ENCODE measurements at places on chromosomes 1 and 21.

DNA sequence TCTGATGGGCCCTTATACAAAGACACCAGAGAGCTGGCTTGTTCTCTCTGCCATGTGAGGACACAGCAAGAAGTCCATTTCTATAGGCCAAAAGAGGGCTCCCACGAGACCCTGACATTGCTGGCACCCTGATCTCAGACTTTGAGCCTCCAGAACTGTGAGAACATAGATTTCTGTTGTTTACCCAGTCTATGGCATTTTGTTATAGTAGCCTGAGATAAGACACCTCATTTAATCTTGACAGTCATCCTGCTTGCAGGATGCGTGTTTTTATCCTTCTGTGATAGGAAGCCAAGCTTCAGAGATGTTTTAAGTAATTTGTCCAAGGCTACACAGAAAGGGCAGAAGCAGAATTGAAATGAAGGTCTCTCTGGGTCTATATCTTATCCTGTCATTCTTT lies 138.8 kb upstream of the HOOK1 start:
- DNase-seq, result no peak

DNA sequence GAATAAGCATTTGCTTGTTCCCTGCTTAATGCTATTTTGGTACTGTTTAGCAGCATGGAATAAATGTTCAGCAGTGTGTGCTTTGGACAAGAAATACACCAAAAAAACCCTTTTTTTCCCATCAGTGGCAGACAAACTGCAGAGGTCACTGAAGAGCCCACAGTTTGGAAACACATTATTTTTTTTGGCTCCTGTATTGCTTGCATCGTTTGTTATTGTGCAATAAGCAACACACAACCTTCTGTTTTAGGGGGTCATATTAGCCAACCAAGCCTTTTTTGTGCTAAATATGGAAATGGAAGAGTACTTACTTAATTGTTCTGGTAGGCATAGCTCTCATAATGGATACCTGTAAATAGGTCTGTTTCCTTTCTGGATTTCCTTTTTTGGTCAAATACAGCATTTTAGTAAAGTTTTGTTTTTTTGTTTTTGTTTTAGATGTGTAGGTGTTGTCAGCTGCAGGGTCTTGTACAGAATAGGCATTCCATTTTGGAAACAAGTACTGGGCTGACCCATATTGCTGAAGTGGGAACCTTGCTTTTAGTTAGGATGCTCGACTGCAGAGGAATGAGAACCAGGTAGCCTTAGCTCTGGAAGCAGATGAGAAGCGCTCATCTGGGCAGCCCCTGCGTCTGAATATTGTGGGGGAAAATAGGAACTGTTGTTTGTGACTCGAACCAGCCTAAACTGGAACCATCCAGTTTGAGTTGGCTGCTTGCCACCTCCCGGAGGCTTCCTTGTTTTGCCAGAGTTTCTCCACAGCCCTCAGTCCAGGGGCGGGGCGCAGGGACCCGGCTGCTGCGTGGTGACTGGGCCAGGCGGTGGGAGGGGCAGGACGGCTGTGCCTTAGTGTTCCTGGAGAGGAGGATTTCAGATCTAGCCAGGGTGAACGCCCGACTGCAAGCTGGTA lies 38.4 kb downstream of the SPEN start:
- peak; percentile 38 for DNase-seq

- DNase-seq, result no peak
Measured at GRCh38 chr21:41933313-41934079, 20.3 kb downstream of the C2CD2 start.

GRCh38 chr1:3314491-3315381 lies 139.7 kb upstream of the ARHGEF16 start:
- no peak for DNase-seq

GRCh38 chr1:29412591-29412990 lies 176.3 kb downstream of the PTPRU start:
- DNase-seq, result no peak

- no peak for DNase-seq
Measured at GRCh38 chr1:218851586-218851985, 322.1 kb upstream of the LYPLAL1 start.

DNA sequence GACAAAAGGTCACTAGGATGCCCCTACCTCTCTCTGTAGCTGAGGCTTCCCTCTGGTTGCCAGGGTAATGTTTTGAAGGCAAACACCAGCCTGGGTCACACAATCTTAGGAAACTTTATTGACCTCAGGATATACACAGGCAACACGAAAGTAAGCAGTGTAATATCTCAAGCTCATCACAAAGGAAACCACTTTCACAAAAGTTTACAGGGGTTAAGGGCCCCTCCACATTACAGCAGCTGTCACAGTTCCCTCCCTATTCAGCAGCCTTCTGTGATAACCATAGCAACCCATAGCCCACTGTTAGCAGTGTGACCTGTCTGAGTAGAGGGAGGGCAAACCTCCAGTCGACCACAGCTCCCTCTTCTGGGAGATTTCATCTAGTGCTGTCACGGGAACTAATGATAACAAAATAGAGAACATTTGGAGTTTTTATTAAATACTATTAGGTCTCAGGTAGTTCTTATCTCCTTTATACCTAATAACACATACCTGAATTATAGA lies 149.8 kb downstream of the PTPRC start:
- no peak for DNase-seq

- no peak for DNase-seq
Measured at GRCh38 chr1:192588546-192588945, 13.0 kb downstream of the RGS1 start.

DNA sequence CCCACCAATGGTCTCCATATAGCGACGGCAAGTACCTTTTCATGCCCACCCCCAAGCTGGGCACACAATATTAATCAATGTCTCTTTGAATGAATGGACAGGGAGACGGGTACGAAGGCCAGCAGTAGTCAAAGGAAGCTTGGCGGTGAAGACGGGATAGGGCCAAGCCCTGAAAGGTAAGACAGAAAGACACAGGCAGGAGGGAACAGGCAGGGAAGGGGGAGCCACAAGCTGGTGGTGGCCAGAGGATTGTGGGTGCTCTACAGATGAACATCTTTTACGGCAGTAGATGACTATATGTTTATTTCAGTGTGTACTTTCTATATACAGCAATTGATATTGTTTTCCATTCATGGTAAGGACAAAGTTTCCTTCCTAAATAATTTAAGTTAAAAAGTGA lies 16.3 kb downstream of the CAPZB start:
- DNase-seq, result no peak

- DNase-seq, result no peak
Measured at GRCh38 chr21:31235671-31236450, 108.2 kb downstream of the TIAM1 start.

DNA sequence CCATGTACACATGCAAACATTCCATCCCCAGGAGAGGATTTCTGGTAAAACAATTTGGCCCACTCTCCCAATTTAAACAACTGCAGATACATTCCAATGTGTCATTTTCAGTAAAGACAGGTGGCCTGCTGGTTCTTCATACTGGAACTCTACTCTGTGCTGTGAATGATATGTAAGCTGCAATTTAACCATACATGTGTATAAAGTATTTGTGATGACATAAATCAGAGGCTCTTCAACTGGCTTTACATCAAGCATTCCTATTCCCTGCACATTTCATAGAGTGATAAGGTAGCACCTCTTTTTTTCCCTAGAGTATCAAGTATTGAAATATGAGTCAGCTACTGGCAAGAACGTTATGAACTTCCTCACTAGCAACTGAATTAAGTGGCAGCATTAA lies 649.5 kb upstream of the ADGRL2 start:
- no peak for DNase-seq

- DNase-seq, result no peak
Measured at GRCh38 chr1:171032822-171033702, 57.6 kb upstream of the FMO3 start.

GRCh38 chr21:44018813-44019567 lies 6.9 kb downstream of the TRAPPC10 start:
- peak; percentile 28 for DNase-seq

GRCh38 chr1:159250638-159251216 lies 46.1 kb downstream of the ACKR1 start:
- no peak for DNase-seq

DNA sequence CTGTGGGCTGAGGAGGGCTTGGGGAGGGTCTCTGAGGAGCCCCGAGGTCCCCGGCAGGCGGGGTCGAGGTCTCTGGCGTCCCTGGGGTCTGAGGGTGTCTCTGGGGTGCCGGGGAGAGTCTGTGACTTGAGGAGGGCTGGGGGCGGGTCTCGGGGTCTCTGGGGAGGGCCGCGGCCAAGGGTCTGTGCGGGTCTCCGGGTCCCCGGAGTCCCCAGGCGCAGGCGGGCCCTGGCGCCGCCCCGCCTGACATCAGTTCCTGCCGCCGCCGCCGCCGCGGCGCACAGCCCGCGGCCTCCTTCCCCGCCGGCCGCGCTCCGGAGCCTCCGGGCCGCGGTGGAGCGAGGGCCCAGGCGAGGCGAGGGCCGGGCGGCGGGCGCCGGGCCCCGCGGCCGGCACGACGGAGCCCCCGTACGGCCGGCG lies at the start of gene PLEKHM2:
Gene PLEKHM2, plus strand, starts transcription at position 279 of the 420 bp plus-strand sequence. CDS start 239 bp downstream, outside the sequence.
- DNase-seq, result peak; percentile 68

GRCh38 chr21:38354746-38355145 lies 98.0 kb downstream of the KCNJ15 start:
- no peak for DNase-seq

GRCh38 chr1:29136391-29136915 lies 12.8 kb upstream of the TMEM200B start:
- no peak for DNase-seq

DNA sequence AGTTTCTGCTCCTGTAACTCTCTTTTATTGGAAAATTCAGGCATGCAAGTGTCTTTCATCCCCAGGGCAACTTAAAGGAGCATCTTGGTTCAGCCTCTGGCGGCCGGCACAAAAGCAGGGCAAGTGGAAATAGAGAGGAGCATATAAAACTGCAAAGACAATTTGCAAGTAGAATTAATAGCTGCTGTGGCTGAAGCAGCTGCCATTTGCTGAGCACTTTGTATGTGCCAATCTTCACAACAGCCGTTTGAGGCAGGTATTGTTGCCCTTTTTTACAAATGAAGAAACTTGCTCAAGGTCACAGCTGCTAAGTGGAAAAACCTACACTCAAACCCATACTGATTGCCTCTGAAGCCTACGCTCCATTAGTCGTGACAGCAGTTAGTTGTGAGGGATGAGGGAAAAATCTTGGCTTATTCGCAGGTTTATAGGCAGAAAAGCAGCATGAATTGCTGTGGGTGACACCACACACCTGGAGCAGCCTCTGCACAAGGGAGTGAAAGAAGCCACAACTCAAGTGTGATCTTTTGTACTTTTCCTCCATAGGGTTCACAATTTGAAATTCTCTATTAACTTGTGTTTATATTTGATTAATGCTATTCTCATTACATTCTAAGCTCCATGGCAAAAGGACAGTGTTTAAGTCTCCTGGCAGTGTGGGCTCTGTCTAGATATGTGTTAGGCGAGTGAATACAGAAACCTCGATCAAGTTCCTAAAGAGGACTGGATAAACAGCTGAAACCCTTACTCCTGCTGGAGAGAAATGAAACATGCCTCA lies 99.0 kb upstream of the BEND5 start:
- no peak for DNase-seq

DNA sequence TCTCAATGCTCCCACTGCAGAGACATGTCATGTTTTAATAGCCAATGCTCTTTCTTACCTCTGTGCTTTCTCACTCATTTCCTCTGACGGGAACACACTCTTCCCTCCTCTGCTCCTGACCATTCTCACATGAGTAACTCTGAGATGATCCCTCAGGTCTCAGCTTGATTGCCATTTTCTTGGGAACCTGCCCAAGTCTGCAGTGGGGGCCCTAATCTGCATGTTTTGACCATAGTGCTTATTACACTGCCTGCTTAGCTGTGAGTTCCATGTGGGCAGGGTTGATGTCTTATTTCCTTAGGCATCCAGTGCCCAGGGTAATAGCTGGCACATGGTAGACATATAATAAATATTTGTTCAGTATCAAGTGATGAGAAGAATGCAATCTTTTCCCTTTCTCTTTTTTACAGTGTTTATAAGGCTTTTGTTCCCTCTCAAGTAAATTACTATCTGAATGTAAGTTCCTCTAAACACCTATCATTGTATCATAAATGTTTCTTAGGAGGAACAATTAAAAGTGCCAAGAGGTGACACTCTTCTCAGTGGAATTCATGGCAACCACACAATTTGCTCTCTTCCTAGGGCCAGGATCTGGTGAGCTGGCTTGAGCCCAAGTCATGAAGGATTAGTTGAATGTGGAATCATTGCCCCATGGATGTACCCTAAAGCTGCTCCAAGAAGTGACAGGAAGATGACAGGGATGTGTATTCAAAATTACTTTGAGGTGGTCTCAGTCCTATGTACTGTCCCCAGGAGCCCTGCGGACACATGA lies 485.4 kb upstream of the USP24 start:
- no peak for DNase-seq

- DNase-seq, result no peak
Measured at GRCh38 chr1:76961181-76961819, 94.0 kb downstream of the ST6GALNAC5 start.

DNA sequence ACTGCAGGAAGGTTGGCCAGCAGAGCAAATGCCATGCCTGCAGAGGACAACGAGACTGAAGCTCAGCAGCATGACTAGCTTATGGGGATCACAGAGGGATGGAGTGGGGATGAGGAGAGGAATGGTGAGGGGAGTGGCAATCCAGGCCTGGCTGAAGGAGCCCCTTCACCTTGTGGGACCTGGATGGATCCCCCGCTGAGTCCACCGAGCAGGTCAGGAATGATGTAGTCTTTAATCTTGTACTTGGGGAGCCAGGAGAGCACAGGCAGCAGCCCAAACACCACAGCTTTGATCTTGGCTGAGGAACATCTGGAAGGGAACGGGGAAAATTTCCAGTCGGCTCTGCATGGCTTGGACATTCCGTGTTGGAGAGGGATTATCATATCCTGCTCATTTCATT lies 10.5 kb downstream of the SLC26A9 start:
- DNase-seq, result no peak

- no peak for DNase-seq
Measured at GRCh38 chr1:215141460-215141859, 58.9 kb downstream of the KCNK2 start.

GRCh38 chr1:91725989-91726721 lies 159.8 kb downstream of the TGFBR3 start:
- no peak for DNase-seq

DNA sequence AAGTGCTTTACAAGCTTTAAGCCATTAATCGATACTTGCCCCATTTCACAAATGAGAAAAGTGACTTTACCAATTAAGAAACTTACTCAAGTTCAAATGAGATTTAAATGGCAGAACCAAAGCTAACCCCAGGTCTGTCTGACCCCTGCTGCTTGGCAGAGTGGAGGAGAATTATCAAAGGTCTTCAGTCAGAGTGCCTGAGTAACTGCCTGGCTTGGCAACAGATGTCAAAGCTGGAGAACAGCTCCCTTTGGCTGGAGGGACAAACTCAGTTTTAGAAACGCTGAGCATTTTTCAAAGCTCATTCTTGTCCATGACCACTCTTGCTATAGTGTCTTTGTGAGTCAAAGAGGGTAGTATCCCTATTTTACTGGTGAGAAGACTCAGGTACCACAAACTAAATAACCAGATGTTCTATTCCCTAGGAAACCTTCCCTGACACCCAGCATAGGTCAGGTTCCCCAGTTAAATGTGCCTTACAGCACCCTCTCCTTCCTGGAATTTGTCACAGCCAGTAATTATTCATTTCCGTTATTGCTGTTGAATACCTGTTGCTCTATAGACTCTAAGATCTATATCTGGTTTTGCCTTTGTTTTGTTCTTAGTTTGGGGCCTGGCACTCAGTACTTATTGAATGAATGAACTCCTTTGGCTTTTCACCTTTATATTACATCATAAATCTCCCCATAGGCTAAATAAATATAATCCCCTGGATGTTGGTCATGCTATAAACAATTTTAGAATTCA lies 5.0 kb upstream of the BCAR3 start:
- DNase-seq, result no peak
